ENCODE measurements at places on chromosomes 4 and X.

GRCh38 chr4:29581457-29581856, 1138.7 kb upstream of the PCDH7 start:
- no peak for DNase-seq

GRCh38 chrX:50697691-50698090, 116.3 kb downstream of the SHROOM4 start:
- DNase-seq: no peak

- DNase-seq: no peak
Measured at GRCh38 chr4:40916880-40917279, 167.1 kb downstream of the NSUN7 start.

DNA sequence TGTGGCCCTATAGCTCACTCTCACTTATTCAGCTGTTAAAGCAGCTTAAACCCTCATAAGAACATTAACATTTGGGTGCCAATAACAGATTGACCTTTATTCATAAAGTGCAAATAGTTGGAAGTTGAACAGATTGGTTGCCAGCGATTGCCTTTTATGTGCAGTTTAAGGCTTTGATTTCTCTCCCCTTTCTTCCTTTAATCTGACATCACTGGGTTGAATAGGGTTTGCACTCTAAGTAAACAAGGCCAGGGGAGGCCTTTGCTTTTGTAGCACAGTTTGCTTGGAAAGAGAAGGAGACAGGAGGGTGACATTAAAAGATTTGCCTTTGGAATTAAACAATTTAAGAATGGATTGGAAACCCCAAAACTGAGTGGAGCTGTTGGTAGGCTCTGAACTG, 114.3 kb downstream of the NKX6-1 start:
- no peak for DNase-seq

DNA sequence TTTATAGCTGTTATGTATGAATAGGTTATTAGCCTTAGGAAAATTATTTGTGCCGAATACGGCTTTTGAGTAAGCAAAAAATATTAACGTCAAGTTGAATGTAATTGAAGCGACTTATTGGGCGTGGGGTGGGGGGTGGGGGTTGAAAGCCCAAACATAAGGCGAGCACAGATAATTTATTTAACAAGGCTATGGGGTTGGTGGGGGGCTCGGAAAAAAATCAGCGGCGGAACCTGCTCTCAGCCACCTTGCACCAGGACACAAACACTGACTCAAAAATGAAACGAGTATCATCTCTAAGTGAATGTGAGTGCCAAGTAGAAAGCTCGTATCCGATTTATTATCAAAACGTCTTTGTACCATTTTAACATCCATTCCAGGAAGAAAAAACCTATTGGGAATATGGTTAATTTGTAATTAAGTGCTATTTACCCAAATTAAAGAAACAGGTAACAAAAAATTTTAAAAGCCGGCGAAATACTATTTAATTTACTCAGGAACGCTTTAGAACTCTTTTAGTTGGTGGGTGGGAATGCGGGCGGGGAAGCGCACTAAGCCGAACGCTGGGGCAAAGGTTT, 902 bp upstream of the LARP1B start:
- DNase-seq: no peak

- no peak for DNase-seq
Measured at GRCh38 chr4:46837639-46838038, 71.4 kb downstream of the COX7B2 start.

DNA sequence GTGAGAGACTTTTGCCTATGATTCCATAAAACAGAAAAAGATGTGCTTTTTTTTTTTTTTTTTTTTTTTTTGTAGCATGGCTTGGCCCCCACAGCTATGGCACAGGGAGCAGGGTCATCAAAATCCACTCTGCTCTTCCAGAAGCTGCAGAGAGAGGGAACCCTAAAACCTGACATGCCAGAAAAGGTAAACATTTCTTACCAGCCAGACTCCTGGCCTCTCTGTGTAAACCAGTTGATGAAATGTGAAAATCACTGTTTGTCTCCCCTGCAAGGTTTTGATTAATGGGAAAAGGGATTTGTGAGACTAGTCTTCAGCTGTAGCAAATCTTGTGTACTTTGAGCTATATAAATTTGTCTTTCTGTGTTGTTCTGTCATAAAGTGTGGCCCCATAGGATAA, 105.9 kb downstream of the ARSJ start:
- DNase-seq: no peak

- DNase-seq: no peak
Measured at GRCh38 chr4:173135241-173135847, 33.3 kb upstream of the GALNT7 start.

DNA sequence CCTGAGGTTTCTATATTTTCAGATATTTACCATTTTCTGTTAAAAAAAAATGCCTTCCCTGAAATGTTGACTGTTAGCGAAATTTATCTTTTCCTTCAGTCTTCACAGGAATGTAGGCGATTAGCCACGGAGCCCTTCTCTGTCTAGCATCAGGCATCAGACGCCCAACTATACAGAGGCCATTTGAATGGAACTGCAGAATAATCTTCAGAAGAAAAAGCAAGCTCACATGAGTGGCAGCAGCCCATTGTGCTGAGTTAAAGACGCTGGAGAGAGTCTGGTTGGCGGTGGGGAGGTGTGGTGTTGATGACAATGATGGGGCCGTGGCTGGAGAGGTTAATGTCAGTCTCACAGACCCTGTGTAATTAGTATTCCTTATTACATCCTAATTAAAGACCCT, 196.8 kb upstream of the LEF1 start:
- no peak for DNase-seq

DNA sequence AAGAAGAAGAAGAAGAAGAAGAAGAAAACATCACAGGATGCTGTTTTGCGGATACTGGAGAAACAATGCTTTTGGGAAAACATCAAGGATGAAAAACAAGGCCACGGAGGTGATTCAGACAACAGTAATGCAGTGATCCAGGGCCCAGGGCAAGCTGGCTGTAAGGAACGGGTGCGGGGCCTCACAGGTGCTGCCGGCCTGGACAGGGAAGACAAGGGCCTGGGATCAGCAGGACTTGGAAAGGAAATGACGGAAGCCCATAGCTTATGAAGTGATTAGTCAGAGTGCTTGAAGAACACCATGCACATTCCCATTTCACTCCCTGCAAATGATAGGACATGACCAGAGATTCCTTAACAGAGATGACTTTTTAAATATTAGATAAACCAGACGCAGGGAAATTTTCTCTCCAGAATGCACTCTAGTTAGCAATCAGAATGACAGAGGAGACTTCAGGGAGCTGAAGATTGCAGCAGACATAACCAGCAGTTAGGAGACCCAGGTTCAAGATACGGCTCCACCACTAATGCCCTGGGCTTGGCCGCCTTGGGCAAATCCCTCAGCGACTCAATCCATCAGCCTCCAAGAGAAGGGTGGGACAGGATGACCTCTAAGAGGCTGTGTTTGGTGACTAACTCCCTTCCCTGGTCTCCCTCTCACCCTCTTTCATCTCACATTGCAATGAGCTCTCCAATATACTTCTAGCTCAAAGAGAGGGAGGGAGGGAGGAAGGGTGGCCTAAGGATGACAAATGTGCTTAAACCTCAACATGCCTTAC, 54.1 kb downstream of the APBB2 start:
- no peak for DNase-seq

DNA sequence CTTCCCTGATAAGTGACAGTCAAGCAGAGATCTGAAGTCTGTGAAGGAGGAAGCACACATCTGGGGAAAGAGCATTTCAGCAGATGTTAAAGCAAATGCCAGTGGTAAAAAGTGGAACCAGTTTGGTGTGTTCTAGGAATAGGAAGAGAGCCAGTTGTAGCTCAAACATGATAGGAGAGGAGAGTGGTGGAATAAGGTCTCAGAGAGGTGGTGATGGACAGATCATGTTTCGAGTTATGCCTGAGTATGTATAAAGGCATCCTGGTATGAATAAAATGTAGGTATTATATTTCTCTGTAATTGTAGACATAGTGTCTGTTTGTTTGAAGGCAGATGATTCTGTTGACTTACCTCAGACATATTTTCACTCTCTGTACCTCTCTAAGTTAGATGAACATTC, 89.1 kb downstream of the LARP7 start:
- no peak for DNase-seq

DNA sequence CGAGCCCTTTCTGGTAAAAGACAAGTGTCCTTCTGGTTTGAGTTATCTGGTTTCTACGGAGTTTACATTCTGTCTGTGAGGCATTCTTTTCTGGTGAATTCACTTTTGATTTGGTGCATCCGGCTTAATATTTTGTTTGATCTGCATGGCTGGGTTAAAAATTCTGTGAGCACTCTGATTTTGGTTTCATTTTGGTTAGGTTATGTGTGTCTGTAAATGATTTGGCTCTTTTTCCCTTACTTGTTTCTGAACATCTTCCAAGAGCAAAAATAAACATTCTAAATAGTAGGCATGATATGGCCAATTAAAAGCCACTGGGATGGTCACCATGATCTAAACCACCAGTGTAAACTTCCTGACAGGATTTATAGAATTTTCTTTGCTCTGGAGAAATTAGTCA, 85.7 kb upstream of the PTPN13 start:
- DNase-seq: no peak

DNA sequence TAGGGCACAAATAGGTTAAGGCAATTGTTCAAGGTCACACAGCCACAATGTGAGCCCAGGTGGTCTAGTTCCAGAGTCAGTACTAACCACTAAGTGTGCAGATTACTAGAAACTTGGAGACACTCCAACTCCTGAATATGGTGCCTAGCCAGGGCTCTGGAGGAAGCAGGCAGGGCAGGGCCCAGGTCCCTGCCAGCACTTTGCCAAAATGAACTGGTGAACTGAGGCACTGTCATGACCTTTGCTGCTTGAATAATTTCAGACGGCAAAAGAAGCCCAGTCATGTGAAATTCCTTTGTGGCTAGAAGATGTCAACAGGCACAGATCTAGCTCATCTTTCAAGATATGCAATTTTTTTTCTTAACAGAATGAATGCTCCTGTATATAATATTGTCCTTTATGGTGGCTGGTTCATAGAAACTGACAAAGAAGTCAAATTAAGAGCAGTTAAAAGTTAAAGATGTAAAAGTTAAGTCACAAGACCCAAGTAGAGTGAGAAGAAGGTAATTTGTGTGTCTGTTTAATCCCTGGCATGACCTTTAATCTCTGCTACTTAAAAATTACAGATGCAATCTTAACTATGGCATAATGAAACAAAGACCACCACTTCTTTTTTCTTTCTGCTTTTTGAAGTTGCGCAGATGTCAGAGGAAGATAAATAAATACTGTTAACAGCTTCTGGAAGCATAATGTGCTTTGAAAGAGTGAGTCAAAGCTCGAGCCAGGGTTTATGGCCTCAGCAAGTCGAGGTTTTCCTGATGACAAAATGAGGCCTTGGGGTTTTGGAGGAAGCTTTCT, 54.1 kb downstream of the SHROOM3 start:
- no peak for DNase-seq

Measured in activated gamma-delta T cell treated with anti-CD3 and anti-CD28 coated beads, Interleukin-2, amount 50 U/mL, for 16 hours (primary cell).